ENCODE measurements at places on chromosomes 2 and 18.

DNA sequence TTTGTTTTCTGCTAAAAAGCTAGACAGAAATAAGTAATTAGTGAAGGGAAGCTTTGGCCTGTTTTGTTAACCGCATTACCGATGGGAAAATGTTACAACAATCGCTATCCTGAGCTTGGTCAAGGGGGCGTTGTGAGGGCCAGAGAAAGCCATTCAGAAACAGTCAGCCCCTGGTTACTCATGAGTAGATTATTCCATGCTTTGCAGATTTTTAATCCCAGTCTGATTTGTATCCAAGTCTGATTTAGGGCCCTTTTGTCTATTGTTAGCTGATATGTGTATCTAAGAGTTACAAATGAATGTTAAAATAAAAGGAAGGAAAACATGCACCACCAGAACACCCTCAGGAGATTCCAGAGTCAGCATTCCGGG, 99.1 kb downstream of the PRPF40A start:
- DNase-seq, result no peak

GRCh38 chr2:215680605-215681598, 245.0 kb upstream of the FN1 start:
- peak; percentile 95 for DNase-seq

DNA sequence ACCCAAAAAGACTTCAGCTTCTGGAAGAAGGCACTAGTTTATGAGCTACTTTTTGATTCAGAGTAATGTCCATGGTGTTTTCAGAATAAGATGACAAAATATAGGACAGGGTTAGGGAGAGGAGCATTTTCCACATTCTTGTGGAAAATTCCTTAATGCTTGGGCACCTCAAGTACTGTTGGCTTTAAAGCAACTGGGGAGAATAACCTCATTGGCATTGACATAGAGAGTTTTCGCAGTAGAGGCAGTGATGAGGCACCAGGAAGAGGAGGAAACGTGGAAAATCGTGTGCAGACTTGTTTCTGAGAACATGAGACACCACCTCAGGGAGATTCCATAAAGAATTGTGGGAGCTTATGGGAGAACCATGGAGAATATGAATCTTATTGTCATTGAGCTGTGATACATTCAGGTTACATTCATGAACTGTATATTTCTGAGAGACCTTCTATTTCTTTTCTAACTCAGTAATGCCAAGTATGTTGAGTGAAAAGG, 929.0 kb upstream of the NRXN1 start:
- DNase-seq, result no peak

- no peak for DNase-seq
Measured at GRCh38 chr2:10254373-10255188, 48.1 kb upstream of the HPCAL1 start.

- no peak for DNase-seq
Measured at GRCh38 chr2:5472673-5473072, 219.5 kb upstream of the SOX11 start.

DNA sequence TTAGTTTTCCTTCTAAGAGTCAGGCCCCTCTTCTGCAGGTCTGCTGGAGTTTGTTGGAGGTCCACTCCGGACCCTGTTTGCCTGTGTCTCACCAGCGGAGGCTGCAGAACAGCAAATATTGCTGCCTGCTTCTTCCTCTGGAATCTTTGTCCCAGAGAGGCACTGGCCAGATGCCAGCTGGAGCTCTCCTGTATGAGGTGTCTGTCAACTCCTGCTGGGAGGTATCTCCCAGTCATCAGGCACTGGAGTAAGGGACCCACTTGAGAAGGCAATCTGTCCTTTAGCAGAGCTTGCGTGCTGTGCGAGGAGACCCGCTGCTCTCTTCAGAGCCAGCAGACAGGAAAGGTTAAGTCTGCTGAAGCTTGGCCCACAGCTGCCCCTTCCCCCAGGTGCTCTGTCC, 4.8 kb downstream of the REG1B start:
- no peak for DNase-seq

DNA sequence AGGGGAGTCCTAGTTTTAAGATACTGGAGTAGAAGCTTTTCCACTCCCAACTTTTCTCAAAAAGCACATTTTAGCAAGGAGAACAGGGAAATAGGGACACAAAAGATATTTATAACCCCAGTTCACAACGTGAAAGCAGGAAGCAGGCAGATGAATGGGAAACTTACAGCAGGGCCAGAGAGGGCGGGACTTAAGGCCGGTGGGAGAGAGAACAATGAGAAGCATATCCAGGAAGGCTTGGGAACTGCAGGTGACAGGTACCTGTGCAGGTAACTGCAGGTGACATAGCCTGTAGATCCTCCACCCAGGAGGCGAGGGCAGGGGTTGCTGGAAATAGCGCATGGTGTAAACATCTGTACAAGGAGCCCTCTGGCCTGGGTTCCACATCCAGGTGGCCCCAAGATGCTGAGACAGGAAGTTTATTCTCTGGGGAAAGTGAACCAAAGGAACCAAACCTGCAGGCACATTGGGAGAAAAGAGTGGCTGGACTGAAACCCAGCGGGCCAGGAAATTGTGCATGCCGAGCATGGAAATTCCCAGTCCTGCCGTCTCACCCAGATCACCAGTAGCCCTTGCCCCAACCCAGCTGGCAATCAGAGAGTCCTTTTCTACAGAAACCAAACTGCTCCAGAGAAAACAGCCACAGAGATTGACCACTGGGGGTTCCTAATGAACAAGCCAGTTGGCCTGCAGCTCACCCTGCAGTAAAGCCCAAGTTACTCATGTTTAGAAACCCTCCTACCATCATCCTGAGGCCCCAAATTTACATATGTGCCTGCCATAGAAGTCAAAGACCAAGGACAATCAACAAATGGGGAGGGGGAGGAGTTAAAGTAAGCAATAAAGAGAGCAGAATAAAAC, 24.3 kb upstream of the COL6A3 start:
- DNase-seq, result no peak

DNA sequence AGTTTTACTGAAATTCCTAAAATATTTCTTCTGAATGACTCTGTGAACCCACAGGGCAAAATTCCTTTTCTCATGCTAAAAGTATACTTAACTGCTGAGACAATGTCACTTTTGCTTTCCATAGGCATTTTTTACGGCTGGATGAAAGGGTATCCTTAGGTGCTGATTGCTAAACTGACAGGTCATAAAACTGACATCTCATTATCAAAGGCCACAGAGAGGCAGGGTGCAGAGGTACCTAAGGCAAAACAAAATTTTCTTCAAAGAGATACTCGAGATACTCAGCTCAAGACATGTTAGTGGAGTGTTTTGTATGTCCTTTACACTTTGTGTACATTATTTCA, 62.0 kb upstream of the WDR75 start:
- DNase-seq, result peak; percentile 91

DNA sequence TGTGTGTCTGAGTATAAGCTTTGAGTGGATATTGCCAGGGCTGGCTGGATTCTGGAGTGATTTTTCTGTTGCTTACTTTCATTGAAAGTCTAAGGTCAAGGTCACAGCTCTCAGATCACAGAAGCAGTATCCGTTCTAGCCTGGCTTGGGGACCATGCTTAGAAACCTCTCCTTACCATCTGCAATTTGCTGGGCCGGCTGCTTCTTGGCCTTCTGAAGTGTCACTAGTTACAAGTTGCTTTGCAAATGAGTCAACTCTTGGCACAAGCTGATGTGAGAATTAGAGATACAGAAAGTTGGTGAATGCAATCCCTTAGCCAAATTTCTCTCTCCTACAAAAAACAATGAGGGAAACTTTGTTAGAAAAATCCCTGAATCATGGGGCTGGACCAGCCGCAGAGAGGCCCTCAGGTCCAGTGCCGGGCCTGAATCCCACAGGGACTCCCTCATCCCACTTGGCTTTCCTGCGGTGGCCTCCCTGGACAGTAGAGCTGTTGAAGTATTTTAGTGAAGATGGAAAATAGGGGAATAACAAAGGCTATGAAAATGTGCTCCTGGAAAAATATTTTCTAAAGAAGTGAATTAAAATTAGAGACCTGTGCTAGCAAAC, 92.7 kb upstream of the CNGA3 start:
- DNase-seq, result no peak

GRCh38 chr2:71457923-71458322, 4.6 kb downstream of the DYSF start:
- no peak for DNase-seq

DNA sequence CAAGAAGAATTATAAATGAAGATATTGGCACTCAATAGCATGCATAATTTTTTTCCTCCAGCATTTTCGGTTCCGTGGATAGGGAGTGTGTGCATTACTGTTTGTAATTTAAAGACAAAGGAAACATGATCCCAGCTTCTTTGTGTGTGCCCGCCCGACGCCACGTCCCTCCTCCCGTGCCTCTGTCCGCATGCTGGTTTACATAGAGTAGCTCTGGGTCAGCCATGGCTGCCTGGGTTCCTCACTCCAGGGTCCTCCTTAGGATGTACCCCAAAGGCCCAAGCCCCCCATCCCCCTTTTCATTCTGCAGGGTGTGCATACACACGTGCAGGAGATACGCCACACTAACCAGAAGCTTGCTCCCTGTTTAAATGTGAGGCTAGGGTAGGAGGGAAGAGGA, 214.7 kb downstream of the KLHL29 start:
- no peak for DNase-seq

DNA sequence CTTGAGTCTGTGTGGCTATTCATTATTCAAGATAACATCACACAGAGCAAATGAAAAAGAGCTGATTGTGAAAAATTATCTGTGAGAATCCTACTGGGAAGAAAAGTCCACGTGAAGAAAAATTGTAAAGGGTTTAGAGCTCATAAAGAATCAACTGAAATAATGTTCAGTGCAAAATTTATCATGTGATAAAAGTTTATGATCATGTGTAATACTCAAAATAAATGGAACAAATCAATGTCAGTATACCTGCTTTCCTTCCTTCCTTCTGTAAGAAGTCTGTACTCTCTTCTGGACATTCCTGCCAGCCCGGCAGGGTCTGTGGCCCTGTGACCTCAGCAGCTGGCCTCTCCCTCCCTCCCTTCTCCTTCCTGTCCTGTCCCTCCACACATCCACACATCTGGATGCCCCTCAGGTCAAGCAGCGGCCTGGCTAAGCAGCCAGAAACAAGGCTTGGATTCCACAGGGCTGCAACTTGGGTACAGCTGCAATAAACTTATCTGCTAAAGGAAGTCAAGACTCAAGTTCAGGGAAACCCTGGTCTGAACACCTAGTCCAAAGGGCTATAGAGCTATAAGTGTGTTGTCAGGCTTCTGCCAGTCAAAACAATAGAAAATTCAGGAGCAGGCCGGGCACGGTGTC, 172.1 kb downstream of the MREG start:
- DNase-seq, result no peak

DNA sequence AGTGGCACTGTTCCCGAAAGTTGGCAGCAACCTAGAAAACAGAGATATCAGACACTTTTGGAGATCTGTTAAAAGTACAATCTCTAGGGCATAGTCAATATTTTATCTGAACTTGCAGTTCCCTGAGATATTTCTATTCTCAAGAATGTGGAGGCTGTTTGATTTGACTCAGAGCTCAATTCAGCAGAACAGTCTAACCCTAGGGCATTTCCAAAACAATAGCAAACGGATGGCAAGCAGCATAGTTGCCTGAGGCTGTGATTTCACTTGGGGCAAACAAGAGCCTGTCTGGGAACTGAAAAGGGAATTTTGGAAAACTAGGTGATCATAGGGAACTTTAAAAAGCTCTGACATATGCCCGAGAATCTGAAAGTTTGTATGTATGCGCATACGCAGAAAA, 772.8 kb upstream of the LRRTM1 start:
- DNase-seq, result no peak

DNA sequence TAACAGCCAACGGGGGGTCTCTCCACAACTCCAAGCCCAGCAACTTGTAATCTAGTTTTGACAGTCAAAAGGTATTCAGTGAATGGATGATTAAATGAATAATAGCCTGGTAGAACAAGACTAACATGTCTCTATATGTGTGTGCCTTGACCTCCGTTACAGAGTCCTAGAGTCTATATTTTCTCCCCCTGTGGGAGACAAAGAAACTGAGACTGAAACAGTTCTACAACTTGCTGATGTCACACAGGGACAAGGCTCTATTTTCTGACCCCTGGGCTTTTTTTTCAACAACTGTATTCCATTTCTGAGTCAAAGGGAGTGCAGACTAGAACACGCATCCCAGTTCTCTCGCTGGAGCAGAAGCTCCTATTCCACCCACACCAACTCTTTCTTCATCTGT, 223.6 kb upstream of the AGAP1 start:
- DNase-seq, result no peak

DNA sequence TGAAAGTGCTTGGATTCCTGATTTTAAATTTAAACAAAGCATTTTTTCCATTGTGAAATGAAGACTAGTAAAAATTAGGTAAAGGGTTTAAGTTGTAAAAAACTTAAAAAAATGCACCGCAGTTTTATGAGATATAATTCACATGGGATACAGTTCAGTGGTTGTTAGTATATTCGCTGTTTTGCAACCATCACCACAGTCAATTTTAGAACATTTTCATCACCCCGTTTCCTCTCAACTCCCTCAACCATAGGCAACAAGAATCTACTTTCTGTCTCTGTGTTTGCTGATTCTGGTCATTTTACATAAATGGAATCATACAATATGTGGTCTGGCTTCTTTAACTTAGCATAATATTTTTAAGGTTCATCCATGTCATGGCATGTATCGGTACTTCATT, 4.0 kb downstream of the DGKD start:
- no peak for DNase-seq

DNA sequence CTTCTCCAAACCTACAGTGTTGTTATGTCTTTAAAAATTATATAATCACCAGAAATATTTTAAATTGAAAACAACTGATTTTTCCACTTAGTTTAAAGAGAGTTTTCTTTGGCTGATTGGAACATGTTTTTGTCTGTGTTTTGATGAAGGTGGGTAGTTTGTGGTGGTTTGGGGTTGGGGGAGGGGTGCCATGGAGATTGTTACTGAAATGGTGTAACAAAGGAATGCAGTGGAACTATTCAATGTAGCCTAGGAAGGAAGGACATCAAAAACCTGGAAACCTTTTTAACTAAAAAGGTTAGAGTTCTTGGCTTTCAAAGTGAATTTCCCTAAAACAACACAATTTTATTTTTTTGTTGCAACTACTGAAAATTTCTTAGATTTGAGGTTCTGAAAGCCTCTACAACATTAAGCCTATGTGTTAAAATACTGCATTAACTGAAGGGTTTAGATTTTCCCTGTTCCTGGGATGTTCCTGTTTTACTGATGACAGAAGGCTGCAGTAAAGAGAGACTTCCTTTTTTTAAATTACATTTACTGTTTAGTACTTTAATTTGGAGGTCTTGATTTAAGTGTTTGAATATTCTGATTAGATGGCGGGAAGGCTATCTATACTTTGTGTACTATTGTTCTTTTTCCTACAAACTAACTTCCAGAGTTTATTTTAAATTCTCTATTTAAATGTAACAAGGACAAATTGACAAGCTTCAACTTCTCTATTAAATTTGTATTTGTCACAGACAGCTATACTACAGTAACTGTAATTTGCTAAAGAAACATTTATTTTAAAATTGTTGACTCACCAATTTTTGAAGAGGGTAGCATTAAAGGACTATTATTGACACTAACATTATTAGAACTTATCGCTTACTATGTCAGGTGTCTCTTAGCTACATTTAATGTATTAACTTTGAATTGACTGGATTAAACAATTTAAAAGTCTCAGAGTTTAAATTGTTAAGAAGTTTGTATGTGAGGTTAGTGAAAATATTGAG, 87.7 kb downstream of the LIMS1 start:
- DNase-seq, result no peak

All from fibroblast of skin of right quadriceps (primary cell).